ENCODE measurements at places on chromosomes 7 and 10.
A peak's percentile ranks its signal among the peaks of the same experiment; 100 is the strongest.

GRCh38 chr10:5090551-5090950, 3.7 kb upstream of the AKR1C3 start:
- DNase-seq = no peak

DNA sequence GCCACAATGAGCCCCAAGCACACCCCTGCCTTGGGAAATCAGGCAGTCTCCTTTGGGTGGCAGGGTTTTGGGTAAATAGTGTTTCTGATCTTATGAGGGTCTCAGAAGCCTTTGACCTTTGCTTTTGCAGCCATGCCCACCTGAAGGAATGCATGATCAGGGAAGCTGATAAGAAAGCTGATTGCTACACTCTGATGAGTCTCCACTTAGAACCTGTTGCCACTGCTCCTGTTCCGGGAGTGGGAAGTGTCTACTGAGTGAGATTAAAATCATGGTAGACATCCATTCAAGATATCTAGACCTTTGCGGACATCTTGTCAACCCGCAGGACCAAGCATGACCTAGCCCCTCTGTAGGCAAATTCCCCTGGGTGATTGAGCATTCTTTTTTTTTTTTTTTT, 282.6 kb downstream of the SKIDA1 start:
- no peak for DNase-seq

DNA sequence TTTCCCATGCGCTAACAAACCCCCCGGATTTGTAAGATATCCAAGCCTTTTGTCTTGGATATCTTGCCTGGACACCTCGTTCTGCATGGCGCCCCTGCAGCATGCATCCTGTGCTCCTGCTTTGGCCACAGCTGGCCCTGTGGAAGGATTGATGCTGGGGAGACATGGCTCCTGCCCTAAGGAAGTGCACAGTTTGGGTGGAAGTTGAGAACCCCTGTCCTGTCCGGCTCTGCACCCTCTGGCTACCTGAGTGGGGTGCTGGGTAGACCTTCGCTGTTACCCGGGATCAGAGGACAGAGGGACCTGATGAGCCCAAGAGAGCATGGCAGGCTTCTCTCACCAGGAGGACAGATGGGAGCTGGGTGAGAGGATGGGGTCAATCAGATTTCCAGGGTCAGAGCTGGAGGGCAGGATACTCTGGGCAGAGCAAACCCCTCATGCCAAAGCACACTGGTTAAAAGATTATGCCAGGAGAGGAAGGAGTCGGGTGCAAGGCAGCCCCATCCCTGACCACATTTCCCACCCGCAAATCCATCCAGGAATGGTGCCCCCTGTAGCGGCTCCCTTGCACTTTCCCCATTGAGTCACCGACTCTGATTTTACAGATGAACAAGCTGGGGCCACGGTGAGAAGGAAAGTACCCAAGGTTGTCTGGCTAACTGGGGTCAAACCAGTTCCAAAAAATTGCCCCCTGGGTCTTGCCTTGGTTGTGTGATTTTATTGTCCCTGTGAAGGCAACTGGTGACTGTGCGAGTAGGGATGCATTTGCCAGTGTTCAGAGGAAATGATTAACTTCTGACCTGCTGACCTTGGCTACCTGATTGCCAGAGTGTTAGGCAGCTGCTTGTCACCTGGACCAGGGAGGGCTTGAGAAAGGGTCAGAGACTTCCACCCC, 290.1 kb upstream of the ZMIZ1 start:
- no peak for DNase-seq

DNA sequence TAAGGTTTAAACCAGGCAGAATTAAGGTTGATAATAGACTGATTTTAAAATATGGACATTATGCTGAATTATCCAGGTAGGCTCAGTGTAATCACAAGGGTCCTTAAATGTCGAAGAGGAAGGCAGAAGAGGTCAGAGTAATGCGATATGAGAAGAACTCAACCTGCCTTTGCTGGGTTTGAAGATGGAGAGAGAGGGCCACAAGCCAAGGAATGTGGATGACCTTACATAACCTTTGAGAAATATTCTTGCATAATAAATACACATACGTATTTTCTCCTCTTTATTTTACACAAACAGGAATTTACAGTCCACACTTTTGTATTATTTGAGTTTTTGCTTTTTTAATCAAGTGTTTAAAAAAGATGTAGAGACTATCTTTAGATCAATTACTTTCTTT, 88.5 kb downstream of the ST7 start:
- no peak for DNase-seq

- DNase-seq = no peak
These were observed 79.5 kb downstream of the C1GALT1 start for GRCh38 chr7:7261863-7262262.

DNA sequence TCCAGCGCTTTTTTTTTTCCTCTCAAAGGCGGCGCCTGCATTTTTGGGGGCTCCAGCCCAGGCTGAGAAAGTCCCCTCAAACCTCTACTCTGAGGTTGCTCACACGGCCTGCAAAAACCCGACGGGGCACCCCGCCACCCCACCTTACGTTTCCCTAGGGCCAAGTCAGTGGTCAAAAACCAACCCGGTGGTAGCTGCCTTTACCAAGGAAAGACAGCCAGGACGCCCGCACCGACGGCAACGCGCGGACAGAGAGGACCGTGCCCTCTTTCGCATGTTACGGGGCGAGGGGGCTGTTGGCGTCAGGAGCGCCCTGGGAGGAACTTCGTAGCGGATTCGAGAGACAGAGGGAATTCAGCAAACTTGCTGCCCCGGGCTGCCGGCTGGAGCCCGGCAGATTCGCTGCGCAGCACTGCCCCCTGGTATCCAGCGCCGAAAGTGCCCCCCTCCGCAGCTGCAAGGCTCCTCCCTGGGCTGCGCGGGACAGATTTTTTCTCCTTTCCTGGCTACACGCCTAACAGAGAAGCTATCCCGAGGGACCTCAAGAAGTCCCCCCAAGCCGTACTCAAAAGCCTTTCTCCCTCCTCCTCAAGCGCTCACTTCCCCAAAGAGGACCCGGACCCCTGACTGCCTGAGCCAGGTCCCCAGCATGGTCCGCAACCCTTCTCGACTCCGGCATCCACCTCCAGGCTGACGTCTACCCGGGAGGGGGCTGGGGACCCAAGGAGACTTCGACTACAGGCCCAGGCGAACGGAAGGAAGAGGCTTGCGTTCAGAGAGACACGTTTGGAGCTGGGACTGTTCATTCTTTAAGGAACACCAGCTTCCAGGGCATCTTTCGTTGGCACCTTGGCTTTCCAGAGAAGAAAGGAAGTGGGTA, 27.7 kb upstream of the VAX1 start:
- DNase-seq = peak; percentile 53

DNA sequence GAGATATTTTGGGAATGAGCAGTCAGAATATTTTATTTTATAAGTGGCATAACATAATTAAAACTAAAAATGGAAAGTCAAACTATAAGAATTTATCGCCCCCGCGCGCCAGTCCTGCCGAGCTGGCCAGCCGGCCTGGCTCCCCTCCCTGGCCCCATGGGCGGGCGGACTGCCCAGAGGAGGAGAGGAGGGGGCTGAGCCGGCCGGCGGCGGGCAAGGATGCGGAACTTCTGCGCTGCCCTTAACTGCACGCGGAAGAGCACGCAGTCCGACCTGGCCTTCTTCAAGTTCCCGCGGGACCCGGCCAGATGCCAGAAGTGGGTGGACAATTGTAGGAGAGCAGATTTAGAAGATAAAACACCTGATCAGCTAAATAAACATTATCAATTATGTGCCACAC, 96.8 kb downstream of the DKK1 start:
- no peak for DNase-seq

GRCh38 chr7:106283501-106283830, 1.3 kb downstream of the NAMPT start:
- DNase-seq = no peak

DNA sequence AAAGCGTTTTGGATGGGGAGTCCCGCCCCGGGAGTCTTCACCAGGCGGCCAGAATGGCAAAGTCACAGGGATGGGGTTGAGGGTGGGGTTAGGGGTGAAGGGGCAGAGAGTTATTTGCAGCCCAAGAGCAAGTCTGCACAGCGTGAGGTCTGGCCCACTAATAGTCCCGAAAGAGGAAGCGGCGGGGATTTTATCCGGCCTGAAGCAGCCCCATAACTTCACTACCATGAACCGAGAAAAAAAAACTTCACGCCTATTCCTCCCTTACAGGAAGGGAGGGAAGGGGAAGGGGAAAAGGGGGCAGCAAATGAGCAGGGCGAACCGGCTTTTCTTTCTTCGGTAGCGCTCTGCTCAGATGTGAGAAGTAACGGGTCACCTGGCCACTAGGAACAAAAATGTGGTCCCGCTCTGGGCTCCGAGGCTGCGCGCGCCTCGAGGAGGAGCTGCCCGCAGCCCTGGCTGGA, 712 bp downstream of the ITPRIP start:
- DNase-seq = no peak

DNA sequence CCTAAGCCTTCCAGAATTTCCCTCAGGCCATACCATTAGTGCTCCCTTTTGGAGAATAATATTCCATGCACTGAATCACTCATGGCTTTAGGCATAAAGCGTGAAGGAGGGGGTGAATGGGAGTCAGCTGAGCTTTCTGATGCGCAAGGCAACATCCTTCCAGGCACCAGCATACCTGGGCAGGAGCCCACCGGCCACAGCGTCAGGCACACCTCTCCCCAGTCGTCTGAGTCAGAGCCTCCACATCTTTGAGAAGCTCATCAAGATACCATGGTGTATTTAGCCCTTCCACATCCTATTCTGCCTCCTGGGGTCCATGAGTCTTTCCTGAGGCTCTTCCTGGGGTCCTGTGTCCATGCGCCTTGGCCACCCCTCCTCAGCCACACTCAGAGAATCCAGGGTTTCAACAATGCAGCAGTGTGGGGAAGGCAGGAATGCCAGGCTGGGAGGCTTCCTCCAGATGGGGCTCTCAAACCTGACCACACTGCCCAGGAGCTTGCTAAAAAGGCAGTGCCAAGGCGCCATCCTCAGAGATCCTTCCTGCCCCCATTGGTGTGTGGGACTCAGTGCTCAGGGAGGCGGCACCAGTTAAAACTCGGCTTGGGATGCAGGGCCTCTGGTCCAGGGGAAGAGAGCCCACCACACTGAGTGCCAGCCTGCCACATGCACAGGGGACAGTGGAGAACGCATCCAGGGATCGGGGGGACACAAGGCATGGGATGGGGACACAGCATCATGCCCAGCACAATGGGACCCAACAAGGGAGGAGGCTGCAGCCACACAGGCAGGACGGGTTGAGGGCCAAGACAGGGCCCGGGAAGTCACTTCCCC, 31.6 kb downstream of the RASGEF1A start:
- no peak for DNase-seq

DNA sequence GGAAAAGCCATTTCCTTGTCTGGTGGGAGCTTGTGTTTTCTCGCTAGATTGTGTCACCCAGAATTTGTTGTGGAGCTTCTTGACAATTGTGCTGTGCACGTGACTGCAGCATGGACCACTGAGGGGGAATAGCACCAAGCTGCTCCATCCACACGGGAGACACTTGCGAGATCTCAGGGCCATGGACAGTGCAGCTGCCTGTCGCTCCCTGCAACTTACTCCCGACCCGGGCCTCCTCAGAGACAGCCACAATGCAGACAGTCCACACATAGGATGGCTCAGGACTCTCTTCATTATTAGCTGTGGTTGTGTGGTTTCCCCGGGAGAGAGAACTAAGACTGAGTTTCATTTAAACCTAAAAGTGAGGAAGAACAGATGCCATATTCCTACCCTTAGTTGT, 673.2 kb upstream of the GALNT17 start:
- DNase-seq = no peak

GRCh38 chr10:71312811-71313789, 6.0 kb upstream of the SLC29A3 start:
- DNase-seq = no peak

- DNase-seq = peak; percentile 83
These were observed 1.2 kb downstream of the GATA3 start for GRCh38 chr10:8055420-8056349.

DNA sequence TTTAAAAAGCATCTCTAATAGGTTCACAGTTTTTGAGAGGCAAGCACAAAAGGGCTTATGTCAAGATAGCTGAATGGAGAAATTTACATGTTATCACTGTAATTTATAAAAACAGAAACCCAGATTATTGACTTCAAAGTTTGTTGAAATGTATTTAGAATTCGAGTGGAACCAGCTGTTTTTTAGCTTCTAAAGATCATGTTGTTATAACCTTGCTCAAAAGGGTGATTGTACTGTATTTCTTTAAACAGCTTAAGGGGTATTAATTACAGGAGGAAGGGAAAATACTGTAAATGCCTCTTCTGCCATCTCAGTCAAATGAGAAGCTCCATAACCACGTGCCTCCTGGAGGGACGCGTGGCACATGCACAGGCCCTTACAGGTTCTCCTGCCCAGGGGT, 156.2 kb upstream of the MGMT start:
- DNase-seq = no peak

DNA sequence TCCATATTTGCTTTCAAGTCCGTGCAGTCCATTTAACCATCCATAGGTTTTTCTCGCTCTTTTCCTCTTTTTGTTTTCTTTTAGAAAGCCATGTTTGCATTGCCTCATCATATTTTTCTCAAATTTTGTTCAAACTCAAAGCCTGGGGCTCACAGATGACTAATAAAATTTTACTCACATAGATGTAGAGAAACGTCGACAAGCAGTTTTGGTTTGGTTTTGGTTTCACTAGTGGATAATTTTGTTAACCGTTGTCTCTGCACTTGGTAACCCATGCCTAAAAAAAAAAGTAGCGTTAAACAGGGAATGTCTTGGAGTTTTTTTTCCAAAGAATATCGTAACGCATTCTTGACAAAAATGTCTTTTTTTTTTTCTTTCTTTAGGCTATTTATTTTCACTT, 344.2 kb upstream of the GALNT17 start:
- no peak for DNase-seq

- no peak for DNase-seq
These were observed 155.6 kb upstream of the FAM13C start for GRCh38 chr10:59517996-59518395.

GRCh38 chr10:10460451-10460850, 557.2 kb upstream of the CELF2 start:
- no peak for DNase-seq

- no peak for DNase-seq
These were observed 231.6 kb upstream of the IGFBP3 start for GRCh38 chr7:46152696-46153095.

GRCh38 chr10:114389426-114389825, 14.9 kb downstream of the AFAP1L2 start:
- no peak for DNase-seq

DNA sequence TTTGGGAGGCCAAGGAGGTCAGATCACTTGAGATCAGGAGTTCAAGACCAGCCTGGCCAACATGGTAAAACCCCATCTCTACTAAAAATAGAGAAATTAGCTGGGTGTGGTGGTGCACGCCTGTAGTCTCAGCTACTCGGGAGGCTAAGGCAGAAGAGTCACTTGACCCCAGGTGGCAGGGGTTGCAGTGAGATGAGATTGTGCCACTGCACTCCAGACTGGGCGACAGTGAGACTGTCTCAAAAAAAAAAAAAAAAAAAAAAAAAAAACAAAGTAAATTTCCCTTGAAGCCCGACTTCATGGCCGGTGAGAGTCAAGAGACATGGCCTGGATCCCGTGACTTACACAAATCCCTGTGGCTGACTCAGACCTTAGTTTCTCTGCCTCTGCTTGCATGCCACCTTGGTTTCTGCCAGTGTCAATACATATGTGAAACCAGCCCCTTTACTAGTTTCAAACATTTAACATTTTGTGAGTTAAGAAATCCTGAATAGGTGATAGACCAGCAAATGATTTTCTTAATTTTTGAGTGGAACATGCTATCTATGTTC, 62.8 kb downstream of the ZEB1 start:
- DNase-seq = no peak
